CD4-positive, CD25-positive, alpha-beta regulatory T cell (primary cell): ENCODE measurements at places on chromosomes 3 and 15. TPM values are rescaled to one million over a fixed set of nuclear protein-coding genes. Genes with fewer than 3 reads are reported as not detected.

The TM4SF1 gene
- not detected for polyA plus RNA-seq

The MCF2L2 gene
- polyA plus RNA-seq = 2.1 TPM

The LNP1 gene
- polyA plus RNA-seq = 0.73 TPM

The CNTN3 gene
- polyA plus RNA-seq = not detected

The EEF1AKMT4 gene
- 5.2 TPM for polyA plus RNA-seq

The ASB14 gene
- 0.28 TPM for polyA plus RNA-seq

The GASK1A gene
- polyA plus RNA-seq = not detected

The FBLN2 gene
- not detected for polyA plus RNA-seq

The LRTM1 gene
- polyA plus RNA-seq = not detected

The CCR5 gene
- 15.8 TPM for polyA plus RNA-seq

The ZNF619 gene
- polyA plus RNA-seq = 2.1 TPM

The GOLIM4 gene
- not detected for polyA plus RNA-seq

The TCAIM gene
- 19.0 TPM for polyA plus RNA-seq

The NR2E3 gene
- not detected for polyA plus RNA-seq

The COPS2 gene
- polyA plus RNA-seq = 41.8 TPM

The TMEM45A gene
- not detected for polyA plus RNA-seq

The RYR3 gene
- polyA plus RNA-seq = 0.14 TPM

The ZBBX gene
- not detected for polyA plus RNA-seq

The CYP8B1 gene
- not detected for polyA plus RNA-seq

The C2CD4B gene
- polyA plus RNA-seq = 0.92 TPM

The PEX11A gene
- 1.9 TPM for polyA plus RNA-seq

The IFRD2 gene
- polyA plus RNA-seq = 51.9 TPM

The GOLGA8R gene
- polyA plus RNA-seq = 0.08 TPM

The AADAC gene
- not detected for polyA plus RNA-seq

The IQCF5 gene
- not detected for polyA plus RNA-seq

The VEPH1 gene
- not detected for polyA plus RNA-seq

The AMOTL2 gene
- polyA plus RNA-seq = not detected

The SST gene
- polyA plus RNA-seq = not detected

The MUSTN1 gene
- polyA plus RNA-seq = 1.2 TPM

The RPUSD3 gene
- polyA plus RNA-seq = 71.5 TPM

The ERICH6 gene
- polyA plus RNA-seq = not detected

The HIGD2B gene
- not detected for polyA plus RNA-seq

The PYGO1 gene
- polyA plus RNA-seq = not detected

The CSPG4 gene
- polyA plus RNA-seq = not detected

The CTDSPL gene
- polyA plus RNA-seq = not detected

The CKMT1A gene
- polyA plus RNA-seq = not detected

The CASR gene
- not detected for polyA plus RNA-seq

The SLC15A2 gene
- polyA plus RNA-seq = 0.13 TPM

The NAALADL2 gene
- polyA plus RNA-seq = not detected

The PARP9 gene
- polyA plus RNA-seq = 24.2 TPM

The GPR15 gene
- polyA plus RNA-seq = 9.1 TPM

The DLL4 gene
- not detected for polyA plus RNA-seq

The SLC51A gene
- polyA plus RNA-seq = 0.79 TPM

The CDHR4 gene
- polyA plus RNA-seq = not detected

The ROBO2 gene
- polyA plus RNA-seq = not detected

The CYFIP1 gene
- 1.1 TPM for polyA plus RNA-seq

The NGRN gene
- polyA plus RNA-seq = 39.0 TPM

The PLA1A gene
- polyA plus RNA-seq = not detected

The TRH gene
- polyA plus RNA-seq = not detected

The ADAMTS17 gene
- 1.0 TPM for polyA plus RNA-seq

The HDC gene
- not detected for polyA plus RNA-seq

The POLQ gene
- polyA plus RNA-seq = 0.10 TPM
